ENCODE measurements at places on chromosomes 3 and 15.

DNA sequence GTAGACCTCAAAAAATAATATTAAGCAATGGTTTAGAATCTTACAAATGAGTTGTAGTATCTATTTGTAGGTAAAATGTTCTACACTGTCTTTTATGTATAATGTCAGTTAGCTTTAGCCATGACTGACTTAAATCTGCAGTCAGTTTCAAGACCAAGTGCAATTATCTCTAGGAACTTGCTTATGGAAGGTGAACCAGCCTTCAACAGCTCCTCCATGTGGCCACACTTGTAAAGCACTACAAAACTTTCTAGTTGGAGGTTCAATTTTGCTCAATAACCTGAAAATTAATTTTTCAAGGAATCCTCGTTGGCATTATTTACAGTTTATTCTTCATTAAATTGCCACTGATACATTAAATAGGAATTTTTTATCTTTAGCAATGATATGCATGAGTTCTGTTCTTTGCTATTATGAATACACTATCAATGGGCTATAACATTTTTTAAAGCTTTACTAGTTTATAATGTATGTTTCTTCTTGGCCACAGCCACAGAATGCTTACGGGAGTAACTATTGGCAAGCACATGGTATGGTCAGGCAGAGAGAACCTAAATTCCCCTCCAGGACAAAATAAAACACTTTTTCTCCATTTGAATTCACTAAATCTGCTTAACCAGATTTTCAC, 315.3 kb upstream of the UBE2E2 start:
- no peak for DNase-seq

GRCh38 chr15:92083190-92083589, 229.7 kb downstream of the SLCO3A1 start:
- DNase-seq, result no peak

- no peak for DNase-seq
These were observed 41.2 kb downstream of the KLF13 start for GRCh38 chr15:31367730-31368344.

DNA sequence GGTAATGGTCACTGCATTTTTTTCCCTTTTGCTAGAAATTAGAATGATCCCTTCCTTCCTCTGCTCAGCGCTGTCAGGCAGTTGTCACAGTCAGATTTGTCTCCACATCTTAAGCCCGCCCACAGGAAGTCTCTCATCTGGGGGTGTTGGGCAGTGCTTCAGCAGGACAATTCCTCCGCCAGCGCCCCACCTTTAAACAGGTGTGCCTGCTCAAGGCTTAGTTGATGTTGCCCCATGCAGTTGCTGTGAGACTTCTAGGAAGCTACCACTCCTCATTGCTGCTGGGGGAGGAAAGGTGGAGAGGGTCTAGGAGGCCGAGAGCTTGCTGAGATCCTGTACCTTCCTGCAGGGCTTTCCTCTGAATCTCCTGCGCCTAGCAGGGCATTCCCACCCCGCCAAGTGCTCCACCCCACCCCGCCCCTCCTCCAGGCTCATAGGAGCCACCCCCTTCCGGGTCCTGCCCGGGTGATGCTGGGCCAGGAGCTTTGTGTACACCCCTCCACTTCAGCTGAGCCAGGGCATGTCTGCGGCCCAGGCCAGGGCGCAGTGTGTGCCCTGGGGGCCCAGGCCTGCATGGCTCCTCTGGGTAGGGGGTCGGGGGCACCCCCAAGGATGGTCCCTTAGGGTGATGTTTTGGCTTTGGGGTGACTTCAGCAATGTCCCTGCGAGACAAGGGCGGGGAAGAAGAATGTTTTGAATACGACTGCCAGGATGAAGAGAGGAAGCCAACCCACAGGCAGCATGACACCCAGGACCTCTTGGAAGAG, 68.7 kb downstream of the TRAK1 start:
- peak; percentile 73 for DNase-seq

GRCh38 chr15:100722551-100723314, 120.3 kb downstream of the ASB7 start:
- no peak for DNase-seq

DNA sequence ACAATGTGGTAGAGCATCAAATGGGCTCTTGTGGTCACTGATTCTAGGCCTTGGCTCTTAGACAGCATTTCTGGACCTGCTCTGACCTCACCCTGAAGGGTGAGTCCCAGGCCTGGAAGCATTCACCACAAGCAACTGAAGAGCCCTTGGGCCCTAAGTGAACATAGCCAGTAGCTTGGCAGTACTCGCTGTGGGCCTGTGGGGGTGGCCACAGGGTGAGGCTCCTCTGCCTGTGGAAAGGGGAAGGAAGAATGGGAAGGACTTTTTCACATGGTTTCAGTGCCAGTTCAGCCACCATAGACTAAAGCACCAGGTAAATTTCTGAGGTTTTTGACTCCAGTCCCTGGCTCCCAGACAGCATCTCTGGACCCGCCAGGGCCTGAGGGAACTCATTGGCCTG, 5.1 kb upstream of the ZSCAN2 start:
- no peak for DNase-seq

- no peak for DNase-seq
These were observed 55.3 kb downstream of the CCDC33 start for GRCh38 chr15:74291101-74292071.

DNA sequence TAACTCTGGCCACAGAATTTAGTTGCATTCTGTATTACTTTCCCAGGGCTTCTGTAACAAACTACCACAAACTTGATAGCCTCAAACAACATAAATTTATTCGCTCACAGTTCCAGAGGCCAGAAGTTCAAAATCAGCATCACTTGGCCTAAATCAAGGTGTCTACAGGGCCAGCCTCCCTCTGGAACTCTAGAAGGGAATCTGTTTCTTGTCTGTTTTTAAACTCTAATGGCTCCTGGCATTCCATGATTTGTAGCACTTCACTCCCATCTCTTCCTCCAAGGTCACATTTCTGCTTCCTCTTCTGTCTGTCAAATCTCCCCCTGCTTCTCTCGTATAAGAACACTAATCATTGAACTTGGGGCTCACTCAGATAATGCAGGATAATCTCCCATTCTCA, 151.9 kb upstream of the ARPP21 start:
- no peak for DNase-seq

DNA sequence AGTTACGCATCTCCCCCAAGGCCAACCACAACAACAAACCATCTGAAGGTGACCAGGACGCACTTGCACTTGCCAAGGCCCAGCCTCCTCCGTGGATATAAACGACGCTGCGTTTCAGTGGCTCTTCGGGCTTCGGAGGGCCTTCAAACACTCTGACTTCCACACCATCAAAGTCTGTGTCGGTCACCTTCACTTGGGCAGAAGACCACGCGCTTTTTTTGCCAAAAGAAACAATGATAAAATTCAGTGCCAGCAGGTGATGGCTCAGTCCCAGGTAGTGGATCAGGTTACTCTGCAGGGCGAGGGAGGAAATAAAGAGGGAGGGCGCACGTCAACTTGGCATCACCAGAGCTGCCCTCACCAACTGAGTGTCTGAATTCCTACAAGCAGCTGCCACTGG, 63.0 kb downstream of the NCEH1 start:
- peak; percentile 98 for DNase-seq

DNA sequence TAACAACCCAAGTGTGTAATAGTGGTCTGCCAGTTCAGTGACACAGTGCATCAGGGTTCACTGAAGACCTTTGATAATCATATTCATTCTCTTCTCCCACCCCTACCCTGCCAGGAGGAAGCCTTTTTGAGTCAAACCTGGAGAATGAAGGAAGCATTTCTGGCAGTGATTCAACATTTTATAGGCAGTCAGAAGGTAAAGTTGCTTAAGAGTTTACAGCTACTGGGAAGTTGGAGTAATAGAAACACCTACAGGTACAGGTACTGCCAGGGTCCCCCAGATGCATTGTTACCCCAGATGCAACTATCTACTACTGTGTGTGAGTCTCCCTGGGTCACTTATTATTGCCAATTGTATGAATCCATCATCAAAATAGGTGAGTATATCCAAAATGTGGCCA, 146.9 kb upstream of the EIF1B start:
- no peak for DNase-seq

DNA sequence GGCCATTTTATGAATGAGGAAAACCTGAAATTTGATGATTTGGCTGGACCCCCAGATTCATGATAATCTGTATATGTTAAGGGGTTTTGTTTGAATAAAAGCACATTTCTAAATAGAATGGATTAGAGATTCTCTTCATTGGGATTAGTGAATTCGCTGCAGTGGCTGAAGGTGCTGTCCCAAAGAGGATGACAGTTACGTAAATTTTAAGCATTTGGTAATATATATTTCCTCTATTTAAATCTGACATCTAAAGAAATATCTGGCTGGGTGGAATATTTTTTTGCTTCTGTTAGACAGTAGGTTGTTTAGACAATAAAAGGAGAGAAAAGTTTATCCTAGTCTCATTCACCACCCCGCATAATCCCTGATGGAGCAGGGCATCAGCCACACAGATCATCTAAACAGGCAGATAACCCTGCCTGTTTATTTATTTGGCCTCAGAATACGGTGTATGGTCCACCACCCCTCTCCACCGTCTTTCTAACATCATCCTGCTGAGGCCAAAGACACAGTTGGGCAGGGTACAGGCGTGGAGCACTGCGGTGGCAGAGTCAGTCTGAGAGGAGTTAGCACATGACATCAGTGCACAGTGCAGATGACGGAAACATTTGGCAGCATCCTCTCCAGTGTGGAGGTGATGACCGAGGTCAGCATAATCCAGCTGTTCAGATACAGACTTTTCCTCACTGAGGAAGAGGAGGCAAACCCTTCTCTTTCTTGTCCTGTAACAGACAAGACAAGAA, 20.4 kb upstream of the NFKBIZ start:
- no peak for DNase-seq

GRCh38 chr15:77502379-77503095, 81.8 kb downstream of the HMG20A start:
- DNase-seq, result no peak

DNA sequence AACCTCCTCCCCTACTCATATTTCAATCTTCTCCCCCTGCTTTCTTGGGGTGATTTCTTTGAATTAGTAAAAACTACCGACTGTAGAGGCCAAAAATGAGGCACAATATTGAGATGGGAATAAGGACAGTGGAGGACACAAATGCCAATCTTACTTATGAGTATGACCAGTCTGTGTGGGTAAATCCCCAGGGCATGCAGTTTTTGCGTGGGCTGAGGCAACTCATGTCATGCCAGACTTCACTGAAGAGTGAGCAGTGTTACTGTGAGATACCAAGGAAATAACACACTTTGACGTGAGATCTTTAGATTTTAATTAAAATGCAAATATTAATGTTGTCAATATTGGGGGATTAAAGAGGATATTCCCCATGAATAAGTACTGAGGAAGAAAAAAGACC, 254.3 kb upstream of the ICE2 start:
- no peak for DNase-seq

DNA sequence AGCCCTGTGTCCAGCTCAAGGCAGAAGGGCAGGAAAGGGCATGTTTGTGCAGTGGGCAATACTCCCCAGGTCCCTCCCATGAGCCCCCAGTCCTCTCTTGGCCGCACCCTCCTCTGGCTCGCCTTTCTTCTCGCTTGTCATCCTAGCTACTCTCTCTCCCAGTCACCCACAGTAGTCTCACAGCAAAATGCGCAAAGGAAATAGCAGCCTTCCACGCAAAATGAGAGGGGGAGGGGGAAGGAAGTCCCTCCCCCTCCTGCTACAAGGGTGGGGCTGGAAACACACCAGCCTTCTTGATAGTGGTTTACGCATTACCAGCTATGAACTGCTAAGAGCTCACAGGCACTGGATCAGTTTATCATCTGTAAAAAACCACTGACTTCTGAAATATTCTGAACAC, 83.8 kb downstream of the GADL1 start:
- DNase-seq, result no peak

DNA sequence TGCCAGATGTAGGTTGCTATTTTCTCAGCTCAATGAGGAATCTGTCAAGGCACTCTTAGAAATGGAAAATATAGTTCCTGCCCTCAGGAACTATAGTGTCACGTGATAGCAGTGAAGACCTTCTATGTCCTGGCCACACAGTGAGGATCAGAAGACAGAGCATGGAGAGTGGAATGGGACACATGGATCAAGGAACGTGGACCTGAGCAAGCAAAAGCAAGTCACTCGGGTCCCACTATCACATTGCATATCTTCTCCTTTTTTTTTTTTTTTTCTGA, 21.2 kb downstream of the SMAD3 start:
- DNase-seq, result no peak

GRCh38 chr15:58396181-58396580, 35.6 kb upstream of the LIPC start:
- DNase-seq, result no peak

GRCh38 chr15:60480149-60480548, 1.2 kb upstream of the ICE2 start:
- no peak for DNase-seq

DNA sequence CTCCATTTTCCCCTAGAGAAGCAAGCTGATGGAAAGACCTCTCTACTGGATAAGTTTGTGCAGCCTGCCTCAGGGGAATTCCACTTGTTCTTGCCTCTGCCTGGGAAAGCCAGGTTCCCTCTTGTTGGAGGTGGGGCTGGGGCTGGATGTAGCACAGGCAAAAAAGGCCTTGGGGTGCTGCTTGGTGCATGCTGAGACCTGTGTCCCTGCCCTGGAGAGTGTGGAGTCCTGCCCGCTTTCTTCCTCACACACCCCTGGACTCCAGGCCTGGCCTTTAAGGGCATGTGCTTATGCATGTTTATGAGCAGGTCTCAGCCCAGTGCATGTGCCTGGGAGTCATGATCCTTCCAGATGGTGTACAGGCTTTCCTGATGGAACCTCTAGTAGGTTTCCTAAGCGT, 23.5 kb upstream of the JMJD7 start:
- DNase-seq, result no peak

DNA sequence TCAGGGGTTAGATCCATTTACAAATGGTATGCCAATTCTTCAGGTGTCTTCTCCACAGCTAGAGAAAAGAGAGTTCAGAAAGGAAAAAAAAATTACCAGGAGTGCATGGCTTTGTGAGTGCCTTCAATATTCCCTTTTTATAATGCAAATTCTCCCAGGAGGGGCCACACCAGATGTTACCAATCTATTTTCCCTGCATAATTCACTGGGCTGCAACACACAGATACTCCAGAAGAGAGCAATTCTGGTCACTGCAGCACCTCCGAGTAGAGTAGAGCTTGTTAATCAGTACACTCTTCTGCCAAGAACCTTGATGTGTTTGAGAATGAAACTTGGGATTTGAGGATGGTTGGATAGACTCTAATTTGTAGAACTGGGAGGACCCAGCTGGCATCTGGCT, 80.7 kb upstream of the SPRED1 start:
- no peak for DNase-seq

GRCh38 chr15:85491691-85492090, 111.3 kb downstream of the AKAP13 start:
- no peak for DNase-seq

GRCh38 chr15:75693501-75694240, 19.0 kb downstream of the CSPG4 start:
- DNase-seq, result no peak

DNA sequence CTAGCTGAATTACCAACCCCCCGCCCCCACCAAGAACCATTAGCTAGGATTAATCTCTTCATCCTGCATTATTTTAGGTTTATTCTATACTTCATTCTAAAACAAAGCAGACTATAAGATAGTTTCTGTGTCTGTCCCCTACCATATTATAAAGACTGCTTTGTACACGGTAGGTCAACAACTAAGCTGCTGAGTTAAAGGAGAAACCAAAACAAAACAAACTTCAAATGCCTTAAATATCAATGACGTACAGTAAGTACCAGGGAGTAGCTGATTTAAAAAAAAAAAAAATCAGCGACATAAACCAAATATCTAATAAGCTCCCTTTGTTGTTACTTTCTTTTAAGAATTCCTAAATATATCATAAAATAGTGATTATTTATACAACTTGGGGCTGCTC, 7.8 kb upstream of the VGLL4 start:
- no peak for DNase-seq

GRCh38 chr3:117920253-117920898, 1114.3 kb downstream of the IGSF11 start:
- peak; percentile 10 for DNase-seq

Measured in NCI-H1105 treated with DMSO at 0.1 percent for 48 hours (cell line).